Pericardium fibroblast (primary cell): ENCODE measurements at places on chromosomes 13 and 19. TPM values are rescaled to one million over a fixed set of nuclear protein-coding genes. Genes with fewer than 3 reads are reported as not detected.

The ZNF560 gene
- total RNA-seq = 0.58 and 4.0 TPM in 2 replicates

The ADAMTSL5 gene
- 8.8 and 14.8 TPM in 2 replicates for total RNA-seq

The ELAVL3 gene
- not detected in 2 replicates for total RNA-seq

The ZNF331 gene
- 6.5 and 6.8 TPM in 2 replicates for total RNA-seq

The RB1 gene
- total RNA-seq = 8.9 and 14.5 TPM in 2 replicates

The IGFL1 gene
- total RNA-seq = not detected in 2 replicates

The ZNF729 gene
- not detected in 2 replicates for total RNA-seq

The CAPS gene
- total RNA-seq = 2.0 and 4.9 TPM in 2 replicates
